BJ (cell line): ENCODE measurements at places on chromosomes 2 and 18. TPM values are rescaled to one million over a fixed set of nuclear protein-coding genes. Genes with fewer than 3 reads are reported as not detected.

Gene LIPG
- polyA plus RNA-seq = 0.25 and 0.42 TPM in 2 replicates

Gene RAB27B
- polyA plus RNA-seq = 0.25 and 0.33 TPM in 2 replicates

Gene HES6
- polyA plus RNA-seq = 0.93 and 1.7 TPM in 2 replicates

Gene TMEM247
- polyA plus RNA-seq = not detected in 2 replicates

Gene LRATD1
- 0.11 and 0.21 TPM in 2 replicates for polyA plus RNA-seq

Gene DLX1
- 1.2 and 1.4 TPM in 2 replicates for polyA plus RNA-seq

Gene TUBB8B
- polyA plus RNA-seq = 0.10 TPM in 1 of 2 replicates, not detected in the other

Gene SP9
- polyA plus RNA-seq = not detected in 2 replicates

Gene NPAS2
- polyA plus RNA-seq = 12.8 and 13.1 TPM in 2 replicates

Gene CCDC141
- polyA plus RNA-seq = not detected in 2 replicates

Gene EPB41L3
- polyA plus RNA-seq = 4.6 and 6.5 TPM in 2 replicates
